Lower lobe of right lung (tissue), 2 donors: ENCODE measurements at places on chromosomes 6 and 20.

- no peaks in the 10 kb centered on the region for H3K36me3 ChIP-seq
- no peaks in the 10 kb centered on the region for H3K4me1 ChIP-seq
- H3K27me3 ChIP-seq, result no peaks in the 10 kb centered on the region
Measured at GRCh38 chr6:142835787-142836535, 109.0 kb downstream of the HIVEP2 start.

- no peak overlapping the region for H3K4me3 ChIP-seq
- no peak for DNase-seq
- peaks cover 4% of the 10 kb centered on the region for H3K36me3 ChIP-seq
- H3K4me1 ChIP-seq, result peaks cover 42% of the 10 kb centered on the region
Measured at GRCh38 chr20:848193-848592, 14.7 kb downstream of the FAM110A start.

DNA sequence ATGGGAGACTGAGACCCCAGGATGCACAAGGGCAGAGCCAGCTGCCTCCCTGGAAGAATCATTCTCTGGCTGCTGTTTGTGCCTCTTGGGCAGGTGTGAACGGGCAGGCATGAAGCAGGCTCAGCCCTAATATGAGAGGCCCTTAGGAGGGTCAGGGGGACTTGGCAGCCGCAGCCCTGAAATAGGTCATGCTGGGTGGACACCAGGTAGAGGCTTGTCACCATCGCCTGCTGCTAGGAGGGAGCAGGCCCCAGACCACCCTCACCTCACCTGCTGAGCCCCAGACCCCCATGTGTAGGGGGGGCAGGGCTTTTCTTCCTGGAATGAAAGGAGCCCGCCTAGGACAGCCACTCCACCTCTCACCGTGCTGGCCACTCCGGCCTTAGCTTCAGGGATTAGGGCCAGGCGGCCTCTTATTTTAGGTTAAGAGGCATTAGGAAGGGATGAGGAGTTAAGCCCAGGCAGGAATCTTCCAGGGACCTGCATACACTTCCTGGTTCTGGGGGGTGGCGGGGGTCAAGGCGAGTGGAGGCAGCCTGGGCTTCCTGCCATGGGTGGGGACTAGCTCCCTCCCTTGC is 92.4 kb downstream of the ASXL1 start:
- DNase-seq, result no peak
- H3K27ac ChIP-seq, result peak overlapping the region; percentile 4
- peaks cover 90% of the 10 kb centered on the region for H3K36me3 ChIP-seq
- no peaks in the 10 kb centered on the region for H3K27me3 ChIP-seq

DNA sequence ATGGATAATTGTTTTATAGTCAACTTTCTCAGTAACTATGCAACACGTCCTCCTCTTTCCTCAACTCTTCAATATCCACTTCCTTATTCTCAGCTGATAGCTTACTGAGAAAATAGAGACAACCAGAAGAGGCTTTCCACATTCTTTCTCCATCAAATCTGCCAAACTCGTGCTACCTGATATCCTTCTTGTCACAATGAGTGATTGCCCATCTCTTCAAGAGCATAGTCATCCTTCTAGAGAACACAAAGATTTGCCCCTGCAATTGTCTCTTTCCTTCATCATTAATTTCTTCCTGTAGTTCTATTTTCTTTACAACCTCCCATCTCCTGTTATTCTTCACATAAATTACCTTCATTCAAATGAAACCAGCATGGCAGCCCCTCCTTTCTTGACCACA is 75.9 kb upstream of the RGS17 start:
- H3K27ac ChIP-seq, result no peak overlapping the region
- H3K27me3 ChIP-seq, result no peaks in the 10 kb centered on the region
- H3K4me1 ChIP-seq, result no peaks in the 10 kb centered on the region
- DNase-seq, result no peak
- H3K4me3 ChIP-seq, result no peak overlapping the region

DNA sequence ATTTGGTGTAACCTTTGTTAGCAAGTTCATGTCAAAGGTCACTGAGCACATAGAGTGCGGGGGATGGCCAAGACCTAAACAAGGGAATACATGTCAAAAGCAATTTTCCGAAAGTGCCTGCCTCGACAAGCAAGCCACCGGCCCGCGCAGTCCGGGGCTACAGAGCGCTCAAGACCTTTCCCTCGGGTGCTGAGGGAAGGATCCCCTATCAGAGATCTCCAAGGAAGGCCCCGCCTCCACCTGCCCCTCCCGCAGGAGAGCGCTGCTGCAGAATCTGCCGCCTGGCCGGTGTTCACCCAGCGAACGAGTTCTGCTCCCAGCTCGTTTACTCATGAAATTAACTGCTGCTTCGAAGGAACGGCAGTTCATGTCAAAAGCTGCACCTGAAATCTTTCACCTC is 252.7 kb downstream of the BMP7 start:
- peaks cover 22% of the 10 kb centered on the region for H3K27me3 ChIP-seq
- no peaks in the 10 kb centered on the region for H3K36me3 ChIP-seq
- H3K4me3 ChIP-seq, result no peak overlapping the region
- no peak overlapping the region for H3K27ac ChIP-seq

- peaks cover 21% of the 10 kb centered on the region for H3K27me3 ChIP-seq
Measured at GRCh38 chr6:39053016-39053624, 4.5 kb downstream of the GLP1R start.

DNA sequence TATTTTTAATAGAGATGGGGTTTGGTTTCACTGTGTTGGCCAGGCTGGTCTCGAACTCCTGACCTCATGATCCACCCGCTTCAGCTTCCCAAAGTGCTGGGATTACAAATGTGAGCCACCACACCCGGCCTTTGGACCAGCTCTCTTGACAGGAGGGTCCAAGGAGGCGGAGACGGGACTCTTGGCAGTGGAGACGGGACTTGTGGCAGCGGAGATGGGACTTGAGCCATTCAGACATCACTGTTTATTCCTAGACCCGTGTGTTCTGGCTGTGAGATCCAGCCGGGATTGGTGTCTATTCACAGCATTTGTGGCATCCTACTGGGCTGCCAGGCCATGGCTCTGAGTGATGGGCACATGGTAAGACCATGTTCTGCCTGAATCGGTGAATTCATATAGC is 25.6 kb downstream of the PRPF6 start:
- no peaks in the 10 kb centered on the region for H3K27me3 ChIP-seq
- no peak overlapping the region for H3K4me3 ChIP-seq
- peaks cover 9% of the 10 kb centered on the region for H3K4me1 ChIP-seq
- peaks cover 90% of the 10 kb centered on the region for H3K36me3 ChIP-seq
- no peak overlapping the region for H3K27ac ChIP-seq
- no peak for DNase-seq

GRCh38 chr6:23395381-23395780 is 730.6 kb upstream of the NRSN1 start:
- DNase-seq, result no peak
- H3K4me3 ChIP-seq, result no peak overlapping the region

DNA sequence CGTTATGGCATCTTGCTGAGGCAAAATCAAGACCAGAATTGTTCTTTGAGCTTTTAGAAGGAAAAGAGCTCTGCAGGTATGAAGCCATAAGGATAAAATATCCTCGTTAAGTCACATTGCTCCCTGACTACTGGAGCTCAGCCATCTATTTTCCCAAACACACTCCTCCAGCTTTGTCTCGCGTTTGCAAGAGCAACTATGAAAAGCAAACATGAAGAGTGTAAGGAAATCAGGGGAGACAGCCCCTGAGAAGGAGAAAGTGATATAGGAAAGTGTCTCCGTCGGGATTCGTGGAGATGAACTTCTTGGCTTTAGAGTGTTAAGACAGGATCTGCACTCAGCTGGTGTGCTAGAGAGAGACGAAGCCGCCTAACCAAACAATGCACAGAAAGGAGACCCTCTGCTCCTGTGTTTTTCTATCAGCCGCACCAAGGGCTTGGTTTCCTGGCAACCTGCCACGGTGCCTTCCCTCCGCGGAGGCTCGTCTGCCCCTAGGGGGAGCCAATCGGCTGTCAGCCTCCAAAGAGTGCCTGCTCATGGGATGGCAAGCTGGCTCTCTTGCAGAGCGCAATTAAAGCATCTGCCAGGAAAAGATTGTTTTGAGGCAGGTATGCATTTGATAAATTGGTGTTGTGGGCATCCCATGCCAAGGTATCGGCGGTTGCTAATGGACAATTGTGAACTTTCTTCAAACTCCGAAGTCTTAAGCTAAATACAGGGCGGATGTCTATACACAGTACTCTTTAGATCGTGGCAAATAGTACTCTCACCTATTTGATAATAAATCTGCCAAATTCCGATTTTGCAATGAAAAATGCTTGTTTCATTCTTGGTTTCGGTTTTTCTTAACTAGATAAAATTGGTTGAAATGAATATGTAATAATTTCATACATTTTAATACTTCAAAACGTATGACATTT is 603.2 kb downstream of the RNF144B start:
- peak; percentile 77 for DNase-seq
- no peak overlapping the region for H3K27ac ChIP-seq
- no peaks in the 10 kb centered on the region for H3K27me3 ChIP-seq
- no peaks in the 10 kb centered on the region for H3K36me3 ChIP-seq
- H3K4me3 ChIP-seq, result no peak overlapping the region

GRCh38 chr6:129329678-129330077 is 380.3 kb downstream of the ARHGAP18 start:
- no peaks in the 10 kb centered on the region for H3K27me3 ChIP-seq
- H3K4me1 ChIP-seq, result no peaks in the 10 kb centered on the region
- H3K36me3 ChIP-seq, result peaks cover 15% of the 10 kb centered on the region
- H3K27ac ChIP-seq, result no peak overlapping the region
- DNase-seq, result no peak

GRCh38 chr6:148761527-148762011 is 14.7 kb downstream of the UST start:
- no peaks in the 10 kb centered on the region for H3K36me3 ChIP-seq
- H3K27ac ChIP-seq, result peak overlapping the region; percentile 72
- peak overlapping the region; percentile 30 for H3K4me3 ChIP-seq
- peaks cover 53% of the 10 kb centered on the region for H3K4me1 ChIP-seq

GRCh38 chr6:65123521-65123920 is 583.5 kb downstream of the EYS start:
- no peak for DNase-seq
- no peak overlapping the region for H3K27ac ChIP-seq
- no peaks in the 10 kb centered on the region for H3K36me3 ChIP-seq
- no peaks in the 10 kb centered on the region for H3K4me1 ChIP-seq

- H3K36me3 ChIP-seq, result no peaks in the 10 kb centered on the region
- no peak for DNase-seq
- H3K27me3 ChIP-seq, result no peaks in the 10 kb centered on the region
- H3K4me3 ChIP-seq, result no peak overlapping the region
- no peaks in the 10 kb centered on the region for H3K4me1 ChIP-seq
Measured at GRCh38 chr20:19723051-19723450, 35.0 kb upstream of the RIN2 start.
